Activated CD4-positive, alpha-beta memory T cell treated with anti-CD3 and anti-CD28 coated beads, Interleukin-2, amount 10 ng/mL, durations not matched to agents 7 days and 5 days (primary cell): ENCODE measurements at places on chromosomes 2 and 18.

DNA sequence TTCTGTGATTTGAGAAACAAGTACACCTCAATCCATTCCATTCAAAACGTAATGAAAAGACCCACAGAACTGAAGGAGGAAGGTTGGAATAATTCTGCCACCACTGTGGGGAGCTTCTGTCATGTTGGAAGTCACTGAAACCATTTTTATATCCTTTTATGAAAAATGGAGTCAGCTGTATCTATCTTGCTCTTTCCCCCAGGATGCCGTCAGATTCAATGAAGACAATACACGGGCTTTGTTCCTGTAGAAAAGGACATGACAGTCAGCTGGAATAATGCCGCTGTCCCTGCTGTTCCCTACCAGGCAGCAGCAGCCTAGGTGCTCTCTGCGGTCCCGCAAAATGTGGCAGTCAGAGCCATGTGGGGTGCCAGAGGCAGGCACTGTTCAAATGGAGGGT, 52.5 kb upstream of the APCDD1 start:
- no peaks in the 10 kb centered on the region for H3K4me1 ChIP-seq
- H3K27ac ChIP-seq: no peak overlapping the region
- H3K27me3 ChIP-seq: peaks cover 12% of the 10 kb centered on the region
- no peak for DNase-seq
- H3K4me3 ChIP-seq: no peak overlapping the region

GRCh38 chr2:27989149-27989548, 98.6 kb downstream of the BABAM2 start:
- no peak overlapping the region for H3K27ac ChIP-seq
- no peak for DNase-seq
- no peaks in the 10 kb centered on the region for H3K27me3 ChIP-seq
- no peak overlapping the region for H3K4me3 ChIP-seq
- H3K36me3 ChIP-seq: peaks cover 37% of the 10 kb centered on the region

- H3K27ac ChIP-seq: no peak overlapping the region
- H3K4me1 ChIP-seq: no peaks in the 10 kb centered on the region
- no peaks in the 10 kb centered on the region for H3K27me3 ChIP-seq
- no peak for DNase-seq
Observed at GRCh38 chr18:24918257-24918656, 433.7 kb downstream of the ZNF521 start.

GRCh38 chr2:36516136-36516870, 81.7 kb downstream of the FEZ2 start:
- no peaks in the 10 kb centered on the region for H3K4me1 ChIP-seq
- H3K36me3 ChIP-seq: no peaks in the 10 kb centered on the region
- no peak overlapping the region for H3K27ac ChIP-seq
- no peak overlapping the region for H3K4me3 ChIP-seq

GRCh38 chr2:128377071-128377910, 58.6 kb upstream of the HS6ST1 start:
- peaks cover 1% of the 10 kb centered on the region for H3K27me3 ChIP-seq
- no peaks in the 10 kb centered on the region for H3K36me3 ChIP-seq
- peaks cover 8% of the 10 kb centered on the region for H3K4me1 ChIP-seq
- DNase-seq: no peak
- no peak overlapping the region for H3K4me3 ChIP-seq
